Dermis blood vessel endothelial cell (primary cell): ENCODE measurements at places on chromosomes 7 and 10. TPM values are rescaled to one million over a fixed set of nuclear protein-coding genes. Genes with fewer than 3 reads are reported as not detected.

DNA sequence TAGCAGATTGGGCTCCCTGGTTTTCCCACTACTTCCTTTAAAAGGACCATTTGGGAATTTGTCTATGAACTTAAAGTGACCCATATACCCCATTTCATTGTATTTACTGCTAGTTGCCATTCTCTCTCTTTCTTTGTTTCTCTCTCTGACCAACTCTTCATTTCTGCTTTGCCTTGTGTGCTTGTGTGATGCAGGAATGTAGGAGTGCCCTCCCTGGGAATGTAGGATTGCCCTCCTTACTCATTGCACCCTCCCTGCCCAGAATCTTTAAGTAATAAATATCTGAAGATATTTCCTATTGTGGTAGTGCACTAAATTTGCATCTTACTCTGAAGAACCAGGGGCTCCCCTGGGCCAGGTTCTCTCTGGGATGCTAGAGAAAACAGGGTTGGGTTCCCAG, 47.3 kb upstream of the KLF14 start:
- no peak for DNase-seq

DNA sequence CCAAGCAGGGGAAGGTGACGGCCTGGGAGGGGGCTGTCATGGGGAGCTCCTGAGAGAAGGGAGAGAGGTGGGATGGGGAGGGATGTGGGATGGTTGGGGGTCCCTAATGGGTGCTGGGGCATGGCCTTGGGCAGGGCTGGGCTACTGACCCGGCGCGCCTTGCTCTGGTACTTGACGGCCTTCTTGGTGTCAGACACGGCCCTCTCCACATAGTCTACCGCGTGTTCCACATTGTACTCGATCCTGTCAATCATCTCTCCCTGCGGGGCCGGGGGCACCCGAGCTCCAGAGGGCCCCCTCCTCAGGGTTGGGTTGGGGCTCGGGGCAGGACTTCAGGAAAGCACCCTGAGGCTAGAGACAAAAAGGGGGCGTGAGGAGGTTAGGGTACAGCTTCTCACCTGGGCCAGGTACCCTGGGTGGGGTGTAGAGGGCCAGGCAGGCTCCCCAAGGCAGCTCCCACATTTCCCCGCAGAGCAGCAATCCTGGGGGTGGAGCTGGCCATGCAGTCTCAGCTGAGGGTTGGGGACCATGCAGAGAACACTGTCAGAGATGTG, 17.3 kb downstream of the BUD23 start:
- no peak for DNase-seq

DNA sequence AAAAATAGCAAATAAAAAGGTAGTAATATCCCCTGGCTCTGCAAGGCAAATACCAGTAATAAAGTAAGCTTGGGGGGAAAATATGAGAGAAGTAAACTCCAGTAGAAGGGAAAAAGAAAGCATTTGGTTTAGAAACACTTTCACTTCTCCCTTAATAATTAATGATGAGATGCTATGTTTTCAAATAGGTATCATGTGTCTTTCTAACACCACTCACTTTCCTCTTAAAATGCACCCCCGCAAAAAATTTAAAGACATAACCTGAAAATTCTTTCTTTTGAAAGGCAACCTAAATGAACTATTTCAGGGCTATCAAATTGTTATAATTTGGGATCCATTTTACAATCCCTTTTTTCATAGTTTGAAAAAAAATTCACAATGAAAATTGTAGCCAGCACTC, 240.3 kb downstream of the SNX10 start:
- DNase-seq = no peak

SPOCK2 gene
- 3.5 and 6.6 TPM in 2 replicates for total RNA-seq

DNA sequence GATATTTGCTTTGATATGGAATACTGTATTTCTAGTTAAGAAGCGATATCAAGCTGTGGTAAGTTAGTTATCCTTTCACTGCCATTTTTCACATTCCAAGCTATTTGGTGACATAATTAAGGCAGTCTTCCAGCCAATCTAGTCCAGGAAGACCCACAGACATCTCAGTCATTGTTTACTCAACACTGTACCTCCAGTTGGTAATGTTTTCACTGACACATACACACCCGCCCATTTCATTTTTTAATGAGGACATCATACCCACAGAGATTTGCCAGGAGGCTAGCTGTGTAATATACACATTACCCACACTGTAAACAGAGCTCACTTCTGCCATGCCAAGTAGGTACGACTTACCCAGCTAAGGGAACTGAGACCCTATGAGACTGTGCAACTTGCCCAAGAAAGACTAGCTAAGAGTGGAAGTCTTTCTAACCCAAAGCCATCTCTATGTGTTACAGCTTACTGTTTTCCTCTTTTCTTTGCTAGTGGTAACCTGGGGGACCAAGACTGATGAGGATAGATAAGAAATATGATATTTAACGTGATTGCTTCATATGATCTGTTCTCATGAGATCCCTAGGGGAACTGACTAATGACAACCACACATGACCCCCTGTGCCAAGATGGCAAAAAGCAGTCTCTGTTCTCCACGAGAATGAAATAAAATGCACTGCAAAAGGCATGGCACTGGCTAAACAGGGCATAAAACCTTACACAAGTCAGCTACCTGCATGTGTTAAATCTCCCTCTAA, 179.0 kb downstream of the DGKI start:
- no peak for DNase-seq

DNA sequence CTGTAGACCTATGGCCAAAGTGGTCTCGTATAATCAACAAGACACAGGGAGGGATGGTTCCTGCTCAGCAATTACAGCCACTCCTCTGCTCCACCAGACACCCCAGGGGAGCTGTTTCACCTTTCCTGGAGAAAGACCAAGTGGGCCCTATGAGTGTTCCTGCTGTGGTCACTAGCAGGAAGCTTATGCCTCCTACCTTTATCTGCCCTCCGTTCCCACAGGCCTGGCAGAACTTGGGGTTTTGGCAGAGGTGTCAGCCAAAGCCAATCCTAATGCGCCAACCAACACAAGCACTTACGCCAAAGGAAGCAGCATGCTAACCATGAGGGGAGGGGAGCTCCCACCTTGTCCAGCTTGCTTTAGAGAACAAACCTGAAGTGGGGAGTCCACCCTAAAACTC, 31.2 kb downstream of the XPNPEP1 start:
- no peak for DNase-seq

DNA sequence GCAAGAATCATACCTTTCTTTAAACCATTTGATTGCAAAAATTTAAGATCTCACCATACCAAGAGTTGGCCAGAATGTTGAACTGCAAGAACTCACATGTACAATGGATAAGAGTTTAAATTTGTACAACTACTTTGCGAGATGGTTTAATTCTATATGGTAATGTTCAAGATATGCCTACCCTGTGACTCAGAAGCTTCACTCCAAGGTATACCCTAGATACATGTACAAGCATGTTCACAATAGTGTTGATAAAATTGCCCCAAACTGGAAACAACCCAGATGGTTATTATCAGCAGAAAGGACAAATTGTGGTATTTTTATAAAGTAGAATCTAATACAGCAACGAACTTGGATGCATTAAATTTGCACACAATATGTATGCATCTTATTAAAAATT, 25.1 kb upstream of the RAB18 start:
- DNase-seq = no peak
